T follicular helper cell (primary cell): ENCODE measurements at places on chromosomes 5 and 9.

DNA sequence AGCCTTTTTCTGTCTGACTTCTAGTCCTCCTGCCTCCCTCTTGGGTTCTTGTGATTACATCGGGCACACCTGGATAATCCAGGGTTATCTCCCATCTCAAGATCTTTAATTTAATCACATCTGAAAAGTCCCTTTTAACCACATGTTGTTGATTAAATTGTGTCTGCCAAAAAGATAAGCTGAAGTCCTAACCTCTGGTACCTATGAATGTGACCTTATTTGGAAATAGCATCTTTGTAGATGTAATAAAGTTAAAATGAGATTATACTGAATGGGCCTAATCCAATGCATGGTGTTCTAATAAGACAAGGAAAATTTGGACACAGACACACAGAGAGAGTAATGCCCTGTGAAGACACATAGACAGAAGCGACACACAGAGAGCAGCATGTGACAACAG lies 232.4 kb downstream of the KCTD16 start:
- no peak for DNase-seq

GRCh38 chr5:143758750-143759149 lies 53.2 kb upstream of the HMHB1 start:
- DNase-seq = no peak

DNA sequence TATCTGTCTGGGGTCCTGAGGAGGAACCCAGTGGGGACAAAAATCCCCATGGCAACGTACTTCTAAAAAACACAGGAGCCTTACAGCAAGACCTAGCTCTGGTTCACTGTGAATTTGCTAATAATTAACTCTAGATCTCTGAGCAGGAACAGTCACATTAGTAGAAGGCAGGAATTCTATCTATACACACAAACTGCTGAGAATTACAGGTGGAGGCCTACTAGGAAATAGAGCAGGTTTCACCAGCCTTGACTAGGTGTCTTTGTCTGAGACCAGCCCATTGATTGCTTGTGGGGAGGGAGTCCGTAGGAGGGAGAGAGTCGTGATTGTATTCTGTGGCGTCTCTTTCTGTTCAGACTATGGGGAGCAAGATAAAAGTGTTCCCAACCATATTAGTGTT lies 44.8 kb downstream of the PRLR start:
- no peak for DNase-seq

DNA sequence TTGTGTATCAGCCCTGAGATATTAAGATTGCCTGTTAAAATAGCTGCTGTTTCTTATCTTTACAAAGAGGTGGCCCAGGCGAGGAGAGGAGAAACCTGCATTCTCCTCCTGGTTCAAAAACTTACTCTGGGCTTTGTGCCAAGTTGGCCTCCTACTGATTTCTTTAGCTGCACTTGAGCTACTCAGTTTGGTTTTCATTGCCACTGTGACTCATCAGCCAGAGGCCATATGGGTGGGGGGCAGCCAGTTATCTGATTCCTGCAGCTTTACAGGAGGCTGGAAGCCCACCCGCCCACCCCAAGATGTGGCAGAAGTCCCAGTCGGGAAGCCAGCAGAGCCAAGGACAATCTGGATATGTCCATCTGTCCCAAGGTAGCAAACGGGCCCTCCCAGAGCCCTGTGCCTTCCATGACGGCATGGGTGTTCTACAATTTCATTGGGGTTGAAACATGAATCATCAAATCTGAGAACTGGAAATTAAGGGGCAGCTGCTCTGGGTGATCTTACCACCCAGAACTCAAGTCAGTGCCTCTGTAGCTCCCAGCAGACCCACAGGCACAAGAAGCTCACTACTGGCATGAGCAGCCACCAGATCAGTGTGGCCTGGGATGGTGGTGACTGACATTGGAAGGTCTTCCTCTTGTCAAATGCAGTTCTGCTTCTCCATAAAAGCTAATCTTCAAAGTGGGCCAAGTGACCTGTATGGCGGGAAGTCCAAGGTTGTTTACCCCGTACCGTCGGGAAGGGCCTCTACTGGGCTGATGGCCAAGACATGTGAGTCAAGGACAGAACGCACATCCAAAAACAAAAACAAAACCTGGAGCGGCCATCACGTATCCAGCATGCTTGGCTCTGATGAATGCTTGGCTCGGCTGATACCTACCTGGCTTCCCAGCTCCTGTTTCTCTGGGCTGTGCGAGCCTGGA lies 15.6 kb downstream of the FCN2 start:
- no peak for DNase-seq

GRCh38 chr5:104513640-104514072 lies 951.1 kb upstream of the NUDT12 start:
- DNase-seq = no peak

- no peak for DNase-seq
Measured at GRCh38 chr5:179246227-179246626, 99.0 kb downstream of the ADAMTS2 start.

DNA sequence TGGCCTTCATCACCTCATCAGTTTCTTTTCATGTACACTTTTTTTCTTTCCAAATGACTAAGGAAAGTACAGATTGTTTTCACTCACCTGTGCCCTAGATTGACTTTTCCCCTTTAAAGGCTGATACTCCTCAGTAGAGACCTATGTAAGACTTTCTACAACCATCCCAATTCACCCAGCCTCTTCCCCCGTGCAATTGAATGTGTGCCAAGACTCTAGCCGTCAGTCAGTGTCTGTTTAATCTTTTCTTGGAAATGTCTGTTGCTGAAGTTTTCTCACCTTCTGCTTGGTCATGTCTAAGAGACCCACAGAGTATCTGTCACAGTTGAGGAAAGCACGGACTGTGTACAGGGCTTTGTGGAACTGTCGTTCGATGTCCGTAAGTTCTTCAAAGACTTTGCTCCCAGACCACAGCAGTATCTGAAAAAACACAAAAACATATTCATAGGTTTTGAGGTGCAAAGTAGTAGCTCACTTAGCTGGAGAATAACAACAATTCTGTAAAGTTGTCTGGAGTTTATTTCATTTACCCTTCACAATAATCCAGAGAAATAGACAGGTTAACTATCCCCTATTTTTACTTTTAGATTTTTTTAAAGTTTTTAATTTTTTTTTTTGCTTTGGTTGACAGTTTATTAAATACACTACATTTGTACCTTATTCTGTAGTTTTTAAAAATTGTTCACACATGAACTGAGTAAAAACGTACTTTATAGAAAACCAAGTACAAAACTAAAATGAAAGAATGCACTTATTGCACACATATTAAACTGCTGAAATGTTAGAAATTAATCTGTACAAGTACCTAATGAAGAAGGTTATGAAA lies 13.6 kb downstream of the PDE6A start:
- DNase-seq = no peak

GRCh38 chr5:95925939-95926338 lies 35.7 kb downstream of the ELL2 start:
- no peak for DNase-seq

DNA sequence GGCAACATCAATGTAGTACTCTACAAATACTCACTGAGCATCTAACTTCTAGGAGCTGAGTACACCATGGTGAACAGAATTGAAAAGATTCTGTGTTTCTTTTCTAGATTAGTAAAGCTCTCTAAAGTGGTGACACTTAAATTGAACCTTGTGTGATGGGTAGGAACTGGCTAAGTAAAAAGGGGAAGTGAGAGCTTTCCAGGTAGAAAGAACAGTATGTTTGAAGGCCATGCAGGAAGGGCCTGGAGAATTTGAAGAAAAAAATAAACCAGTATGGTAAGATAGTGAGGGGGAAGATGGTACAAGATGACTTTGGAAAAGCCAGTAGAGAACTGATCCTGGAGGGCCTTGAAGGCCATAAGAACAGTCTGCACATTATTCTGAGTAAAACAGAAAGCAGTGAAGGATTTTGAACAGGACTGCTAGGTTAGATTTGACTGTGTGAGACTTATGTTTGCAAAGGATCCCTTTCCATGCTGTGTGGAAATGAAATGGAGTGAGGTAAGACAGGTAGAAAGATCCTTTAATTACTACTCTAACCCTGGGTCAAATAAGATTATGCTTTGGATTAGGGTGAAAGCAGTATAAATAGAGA lies 46.7 kb upstream of the UBQLN1 start:
- DNase-seq = no peak

DNA sequence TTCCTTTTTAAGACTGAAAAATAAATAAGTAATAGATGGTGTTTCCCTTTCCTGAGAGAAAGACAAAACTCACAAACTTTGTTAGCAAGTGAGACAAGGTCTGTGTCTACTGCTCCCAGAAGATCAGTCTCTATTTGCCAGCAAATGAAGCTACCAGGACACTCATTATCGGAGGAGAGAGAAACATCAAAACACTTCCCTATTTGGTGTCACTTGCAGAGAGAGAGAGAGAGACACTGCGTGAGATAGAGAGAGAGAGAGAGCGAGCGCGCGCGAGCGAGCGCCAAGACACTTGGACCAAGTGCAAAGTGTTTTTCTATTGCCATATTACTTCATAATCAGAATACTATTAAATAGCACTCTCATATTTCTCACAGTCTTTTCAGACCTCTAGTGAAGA lies 142.7 kb downstream of the KCNN2 start:
- DNase-seq = no peak

GRCh38 chr5:116989995-116990394 lies 415.4 kb upstream of the SEMA6A start:
- DNase-seq = no peak

- no peak for DNase-seq
Measured at GRCh38 chr5:95916687-95917085, 45.0 kb downstream of the ELL2 start.

DNA sequence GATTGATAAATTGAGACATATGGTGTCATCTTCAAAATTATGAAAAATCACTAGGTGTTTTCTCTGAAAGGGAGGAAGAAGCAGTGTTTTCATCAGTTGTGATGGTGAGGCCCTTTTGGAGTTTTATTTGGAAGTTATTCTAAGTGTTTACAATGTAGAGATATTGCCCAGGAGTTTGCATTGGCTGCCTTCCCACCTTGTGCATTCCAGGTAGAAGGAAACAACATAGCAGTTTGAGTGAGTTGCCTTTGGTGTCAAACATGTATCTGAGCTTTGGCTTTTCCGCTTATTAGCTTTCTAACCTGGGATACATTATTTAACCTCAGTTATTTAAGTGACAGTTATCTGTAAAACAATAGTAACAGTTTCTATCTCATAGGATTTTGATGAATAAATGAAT lies 122.5 kb downstream of the SCAMP1 start:
- DNase-seq = no peak

DNA sequence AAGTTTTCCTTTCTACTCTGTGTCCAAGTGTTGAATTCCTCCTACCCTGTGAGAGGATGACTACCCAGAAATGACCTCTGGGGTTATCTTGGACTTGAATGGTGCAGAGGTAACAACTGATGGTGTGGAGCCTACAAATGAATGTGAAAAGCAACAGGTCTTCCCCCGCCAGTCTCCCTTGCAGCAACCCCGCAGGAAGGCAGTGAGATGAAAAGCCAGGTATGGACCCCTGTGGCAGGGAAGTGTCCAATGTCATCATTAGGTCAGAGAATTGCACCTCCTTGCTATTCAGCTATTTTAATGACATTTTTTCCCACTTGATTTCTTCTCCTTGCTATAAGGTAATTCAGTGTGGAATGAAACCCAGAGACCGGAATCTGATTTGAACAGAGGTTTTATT lies 58.5 kb downstream of the MAT2B start:
- no peak for DNase-seq

DNA sequence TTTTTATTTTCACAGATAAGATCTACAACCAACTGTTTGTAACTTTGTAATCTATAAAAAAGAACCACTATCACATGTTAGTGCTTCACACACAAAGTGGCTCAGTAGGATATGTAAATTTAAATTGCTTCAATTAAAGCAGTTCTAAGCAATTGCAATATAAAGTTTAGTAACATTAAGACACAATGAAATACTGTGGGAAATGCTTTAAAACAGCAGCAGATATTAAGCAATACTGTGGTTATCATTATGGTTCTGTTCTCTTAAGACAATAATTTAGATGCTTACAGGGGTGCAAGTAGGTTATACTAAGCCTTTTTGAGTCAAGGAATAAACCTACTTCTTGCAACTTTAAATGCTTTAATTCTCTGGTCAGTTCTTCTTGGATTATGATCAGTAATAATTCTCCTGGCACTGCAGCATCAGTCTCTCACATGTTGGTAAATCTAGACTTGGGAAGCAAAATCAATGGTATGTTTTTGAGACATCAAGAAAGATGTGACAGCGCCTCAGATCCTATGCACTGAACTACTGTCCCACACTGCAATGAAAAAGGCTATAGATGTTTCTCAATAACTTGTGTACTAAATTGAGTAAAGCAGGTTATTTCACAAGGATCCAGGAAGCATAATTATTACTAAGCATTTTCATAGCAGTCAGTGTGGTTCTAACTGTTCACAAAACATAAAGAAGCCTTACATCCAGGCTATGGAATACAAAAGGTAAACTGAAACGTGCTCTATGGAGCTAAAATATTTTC lies 338.7 kb upstream of the PDE4D start:
- DNase-seq = no peak

DNA sequence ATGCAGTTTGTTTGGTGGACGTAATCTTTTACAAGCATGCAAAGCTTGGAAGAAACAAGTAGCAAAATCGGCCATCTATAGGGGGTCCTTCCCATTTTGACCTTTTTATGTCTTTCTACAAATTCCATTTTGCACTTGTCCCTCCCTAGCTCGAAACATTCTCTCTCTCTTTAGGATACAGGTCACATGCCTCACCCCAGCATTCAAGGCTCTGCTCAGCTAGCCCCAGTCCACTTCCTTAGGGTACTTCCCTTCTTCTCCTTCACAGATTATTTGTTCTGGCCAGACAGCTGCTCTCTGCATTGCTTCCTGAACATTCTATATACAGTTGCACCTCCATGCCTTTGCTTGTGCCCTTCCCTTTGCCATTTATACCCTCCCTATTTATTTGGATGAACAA lies 31.7 kb upstream of the TRIM14 start:
- no peak for DNase-seq

- DNase-seq = no peak
Measured at GRCh38 chr9:136499935-136500910, 17.4 kb upstream of the SEC16A start.

- no peak for DNase-seq
Measured at GRCh38 chr5:179825655-179826182, 5.0 kb downstream of the SQSTM1 start.

- no peak for DNase-seq
Measured at GRCh38 chr5:80284720-80285119, 28.9 kb upstream of the SERINC5 start.

GRCh38 chr5:38641003-38641402 lies 84.6 kb upstream of the LIFR start:
- DNase-seq = no peak

- no peak for DNase-seq
Measured at GRCh38 chr9:106076711-106077110, 382.4 kb downstream of the TMEM38B start.
